ENCODE measurements at places on chromosomes 7 and 10.

GRCh38 chr7:15130666-15131541, 228.4 kb upstream of the DGKB start:
- DNase-seq, result no peak

GRCh38 chr10:99930731-99931550, 78.8 kb downstream of the DNMBP start:
- no peak for DNase-seq

DNA sequence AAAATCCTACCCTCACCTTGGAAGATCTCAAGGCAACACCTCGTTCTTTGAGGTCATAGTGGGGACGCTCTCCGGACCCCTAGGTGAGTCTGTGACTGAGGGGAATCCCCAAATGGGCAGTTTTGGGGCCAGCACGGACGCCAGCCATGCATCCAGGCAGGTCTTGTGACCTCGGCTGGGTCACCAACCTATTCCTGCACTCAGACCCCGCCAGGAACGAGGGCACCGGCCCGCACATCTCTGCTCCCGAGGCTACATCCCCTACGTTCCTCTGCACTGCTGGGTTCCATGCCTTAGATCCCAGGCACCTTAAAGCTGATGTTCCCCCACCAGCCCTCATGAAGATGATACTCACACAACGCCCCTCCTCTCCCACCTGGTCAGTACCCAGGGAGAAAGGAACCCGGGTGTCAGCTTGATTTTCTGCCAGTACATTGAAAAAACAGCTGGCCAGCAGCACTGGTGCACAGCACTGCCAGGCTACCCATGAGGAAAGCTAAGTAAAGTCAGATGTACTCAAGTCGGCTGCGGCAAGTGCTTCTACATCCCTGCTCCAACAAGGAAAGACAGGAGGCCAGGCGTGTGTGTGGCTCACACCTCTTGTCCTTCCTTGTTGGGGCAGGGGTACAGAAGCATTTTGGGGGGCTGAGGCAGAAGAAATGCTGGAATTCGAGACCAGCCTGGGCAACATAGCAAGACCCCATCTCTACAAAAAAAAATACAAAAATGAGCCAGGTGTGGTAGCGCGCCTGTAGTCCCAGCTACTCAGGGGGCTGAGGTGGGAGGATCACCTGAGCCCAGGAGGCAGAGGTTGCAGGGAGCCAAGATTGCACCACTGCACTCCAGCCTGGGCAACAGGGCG, 48.1 kb downstream of the DIP2C start:
- DNase-seq, result no peak

- no peak for DNase-seq
These were observed 2.4 kb upstream of the ITPRIP start for GRCh38 chr10:104340641-104341040.

GRCh38 chr10:78203915-78204818, 170.5 kb downstream of the RPS24 start:
- no peak for DNase-seq

DNA sequence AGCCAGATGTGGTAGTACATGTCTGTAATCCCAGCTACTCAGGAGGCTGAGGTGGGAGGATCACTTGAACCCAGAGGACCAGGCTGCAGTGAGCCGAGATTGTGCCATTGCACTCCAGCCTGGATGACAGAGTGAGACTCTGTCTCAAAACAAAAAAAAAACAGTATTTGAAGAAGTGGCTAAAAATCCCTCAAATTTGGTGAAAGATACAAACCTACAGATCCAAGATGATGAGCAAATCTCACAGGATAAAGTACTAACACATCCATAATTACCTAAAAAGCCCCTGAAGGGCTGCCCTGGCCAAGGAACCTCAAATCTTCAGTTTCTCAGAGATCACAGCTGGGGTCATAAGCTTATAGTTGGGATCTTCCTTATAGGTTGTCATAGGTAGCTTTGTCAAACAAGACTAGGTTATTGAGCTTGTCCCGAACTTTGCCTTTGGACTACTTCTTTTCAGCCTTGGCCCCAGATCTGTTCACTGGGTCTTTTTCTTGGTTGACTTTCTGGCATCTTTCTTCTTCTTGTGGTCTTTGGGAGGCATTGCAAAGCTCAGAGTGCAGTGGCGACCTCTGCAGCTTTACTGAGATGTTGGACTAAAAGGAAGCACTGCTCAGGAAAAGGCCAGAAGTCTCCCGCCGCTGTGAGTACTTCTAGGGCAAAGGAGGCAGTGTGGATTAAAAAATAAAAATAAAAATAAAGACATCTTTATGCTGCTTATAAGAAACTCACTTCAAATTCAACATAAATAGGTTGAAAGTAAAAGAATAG, 28.6 kb upstream of the SAR1A start:
- DNase-seq, result no peak

DNA sequence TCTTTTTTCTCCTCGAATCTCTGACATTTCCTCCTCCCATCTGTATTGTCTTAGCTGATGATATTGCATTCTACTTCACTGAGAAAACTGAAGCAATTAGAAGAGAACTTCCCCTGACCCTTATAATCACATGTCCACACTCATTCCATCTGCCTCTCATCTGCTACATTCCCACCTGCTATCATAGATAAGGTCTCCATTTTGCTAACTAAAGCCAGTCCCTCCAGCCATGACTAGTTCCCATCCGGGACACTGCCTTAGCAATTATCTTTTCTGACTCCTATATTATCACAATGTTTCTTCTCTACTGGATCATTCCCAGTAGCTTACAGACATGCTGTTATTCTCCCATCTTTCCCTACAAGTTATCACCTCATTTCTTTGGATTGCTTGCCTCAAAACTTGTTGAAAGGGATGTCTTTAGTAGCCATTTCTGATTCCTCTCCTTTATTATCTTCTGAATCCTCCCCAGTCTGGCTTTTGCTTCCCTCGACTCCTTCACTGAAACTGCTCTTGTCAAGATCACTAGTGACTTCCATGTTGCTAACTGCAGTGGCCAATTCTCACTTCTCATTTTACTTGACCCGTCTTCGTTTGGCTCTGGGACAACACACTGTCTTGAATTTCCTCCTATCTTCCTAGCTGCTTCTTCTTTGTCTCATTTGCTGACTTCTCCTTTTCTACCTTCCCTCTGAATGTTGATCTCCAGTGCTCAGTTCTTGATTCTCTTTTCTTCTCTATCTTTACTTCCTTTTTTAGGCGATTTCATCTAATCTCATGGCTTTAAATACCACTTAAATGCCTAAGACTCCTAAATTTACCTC, 35.9 kb downstream of the FZD1 start:
- no peak for DNase-seq

DNA sequence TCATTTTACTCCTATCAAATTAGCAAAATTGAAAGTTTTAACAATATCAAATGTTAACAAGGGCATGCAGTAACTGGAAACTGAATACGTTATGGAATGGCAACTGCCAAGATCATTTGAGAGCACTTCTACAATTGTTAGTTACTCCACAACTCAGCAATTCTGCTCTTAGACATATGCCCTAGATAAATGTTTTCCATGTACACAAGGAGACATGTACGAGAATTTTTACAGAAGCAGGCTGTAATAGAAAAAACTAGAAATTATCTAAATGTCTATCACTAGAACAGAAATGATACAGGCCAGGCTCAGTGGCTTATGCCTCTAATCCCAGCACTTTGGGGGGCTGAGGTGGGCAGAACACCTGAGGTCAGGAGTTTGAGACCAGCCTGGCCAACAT, 7.0 kb downstream of the PSAP start:
- no peak for DNase-seq

DNA sequence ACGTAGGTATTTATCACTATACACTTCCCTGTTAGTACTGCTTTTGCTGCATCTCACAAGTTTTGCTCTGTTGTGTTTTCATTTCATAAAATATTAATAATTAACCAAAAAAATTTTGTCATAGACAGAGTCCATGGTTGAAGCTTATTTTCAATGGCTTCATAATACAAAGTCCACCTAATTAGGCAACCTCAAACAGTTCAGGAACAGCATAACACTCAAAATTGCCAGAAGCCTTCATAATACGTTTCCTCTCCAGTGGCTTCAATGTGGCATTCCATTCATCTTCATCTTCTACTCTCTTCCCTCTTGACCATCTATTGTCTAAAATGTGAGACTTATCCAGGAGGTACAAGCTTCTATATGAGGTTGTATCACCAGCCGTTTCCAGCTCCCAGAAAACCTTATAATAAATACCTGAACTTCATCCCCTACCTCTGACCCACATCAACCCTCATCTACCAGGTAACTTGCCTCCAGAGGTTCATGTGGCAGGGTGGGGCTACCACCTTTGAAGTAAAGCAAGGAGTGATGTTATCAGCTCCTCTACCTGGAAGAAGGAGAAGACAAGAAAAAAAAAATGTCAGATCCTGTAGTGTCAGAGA, 337.3 kb downstream of the MALRD1 start:
- DNase-seq, result no peak

GRCh38 chr7:2050511-2050866, 182.3 kb downstream of the MAD1L1 start:
- no peak for DNase-seq

DNA sequence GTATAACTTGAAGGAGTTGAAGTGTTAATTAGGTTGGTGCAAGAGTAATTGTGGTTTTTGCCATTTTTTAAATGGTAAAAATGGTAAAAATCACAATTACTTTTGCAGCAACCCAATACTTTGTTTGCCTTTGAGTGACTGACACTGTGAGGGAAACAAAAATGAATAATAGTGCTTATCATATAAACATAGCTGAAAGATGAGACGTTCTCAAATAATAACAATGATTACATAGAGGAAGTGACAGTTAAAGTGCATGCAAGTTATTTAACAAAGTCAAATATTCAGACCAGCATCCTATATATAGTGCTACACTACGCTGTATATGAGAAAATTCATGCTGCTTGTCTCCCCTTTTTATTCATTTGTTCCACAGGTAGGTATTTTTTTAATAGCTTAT, 4.7 kb upstream of the HBP1 start:
- no peak for DNase-seq

GRCh38 chr7:94129443-94130140, 125.4 kb upstream of the BET1 start:
- DNase-seq, result no peak

DNA sequence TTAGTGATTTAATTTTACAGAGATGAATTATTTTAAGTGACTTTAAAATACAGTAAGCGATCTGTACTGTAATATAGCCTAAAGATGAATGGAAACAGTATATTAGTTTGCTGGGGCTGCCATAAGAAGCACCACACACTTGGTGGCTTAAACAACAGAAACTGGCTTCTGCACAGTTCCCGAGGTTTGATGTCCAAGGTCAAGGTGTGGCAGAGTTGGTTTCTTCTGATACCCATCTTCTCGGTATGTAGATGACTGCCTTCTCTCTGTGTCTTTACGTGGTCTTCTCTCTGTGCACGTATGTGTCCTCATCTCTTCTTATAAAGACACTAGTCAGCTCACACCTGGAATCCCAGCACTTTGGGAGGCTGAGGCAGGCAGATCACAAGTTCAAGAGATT, 64.0 kb upstream of the KMT2E start:
- no peak for DNase-seq

GRCh38 chr7:145986248-145986874, 130.2 kb upstream of the CNTNAP2 start:
- no peak for DNase-seq

- no peak for DNase-seq
These were observed 1.4 kb downstream of the MYO1G start for GRCh38 chr7:44977304-44977958.

DNA sequence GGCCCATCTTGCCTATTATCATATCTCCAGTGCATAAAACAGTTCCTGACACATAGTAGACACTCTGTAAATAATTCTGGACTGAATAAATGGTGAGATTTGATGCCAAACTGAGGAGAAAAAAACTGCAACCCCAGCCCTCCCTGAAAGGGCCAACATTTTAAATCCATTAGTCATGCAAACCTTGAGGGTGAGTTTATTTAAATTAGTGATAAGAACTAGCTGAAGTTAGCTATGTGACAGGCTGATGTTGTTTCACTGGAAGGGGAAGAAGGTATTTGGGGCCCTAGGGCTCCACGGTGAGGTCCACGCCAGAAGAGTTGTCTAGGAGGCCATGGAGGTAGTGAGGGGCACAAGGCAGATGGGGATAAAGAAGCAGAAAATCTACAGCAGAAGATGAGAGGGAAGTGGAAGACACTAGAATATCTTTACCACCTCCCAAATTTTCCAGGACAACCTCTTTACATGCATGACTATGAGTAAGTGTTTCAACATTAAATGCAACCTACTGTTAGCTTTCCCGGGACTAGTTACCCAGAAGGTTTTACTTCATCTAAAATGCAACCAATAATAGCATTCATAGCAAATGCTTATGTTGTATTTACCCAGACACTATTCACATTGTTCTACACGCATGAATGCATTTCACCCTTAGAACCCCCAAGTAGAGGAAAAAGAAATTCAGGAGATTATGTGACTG, 183.2 kb upstream of the LYZL1 start:
- DNase-seq, result no peak

GRCh38 chr10:11610166-11610825, 1.2 kb downstream of the USP6NL start:
- DNase-seq, result no peak

GRCh38 chr7:36625247-36625646, 99.0 kb downstream of the AOAH start:
- DNase-seq, result no peak

GRCh38 chr7:103810112-103810744, 179.2 kb downstream of the RELN start:
- DNase-seq, result no peak

GRCh38 chr10:43854007-43854406, 205.3 kb upstream of the ZNF32 start:
- no peak for DNase-seq

GRCh38 chr7:91883676-91884362, 3.3 kb upstream of the MTERF1 start:
- no peak for DNase-seq

All from NCI-H1105 (cell line).